ENCODE measurements at places on chromosomes 4 and X.
A peak's percentile ranks its signal among the peaks of the same experiment; 100 is the strongest.

- DNase-seq = no peak
These were observed 95.1 kb upstream of the STIM2 start for GRCh38 chr4:26765515-26765914.

GRCh38 chr4:78059524-78059889 lies 2.4 kb downstream of the FRAS1 start:
- no peak for DNase-seq

GRCh38 chrX:132001127-132001526 lies 22.0 kb upstream of the STK26 start:
- peak; percentile 40 for DNase-seq

DNA sequence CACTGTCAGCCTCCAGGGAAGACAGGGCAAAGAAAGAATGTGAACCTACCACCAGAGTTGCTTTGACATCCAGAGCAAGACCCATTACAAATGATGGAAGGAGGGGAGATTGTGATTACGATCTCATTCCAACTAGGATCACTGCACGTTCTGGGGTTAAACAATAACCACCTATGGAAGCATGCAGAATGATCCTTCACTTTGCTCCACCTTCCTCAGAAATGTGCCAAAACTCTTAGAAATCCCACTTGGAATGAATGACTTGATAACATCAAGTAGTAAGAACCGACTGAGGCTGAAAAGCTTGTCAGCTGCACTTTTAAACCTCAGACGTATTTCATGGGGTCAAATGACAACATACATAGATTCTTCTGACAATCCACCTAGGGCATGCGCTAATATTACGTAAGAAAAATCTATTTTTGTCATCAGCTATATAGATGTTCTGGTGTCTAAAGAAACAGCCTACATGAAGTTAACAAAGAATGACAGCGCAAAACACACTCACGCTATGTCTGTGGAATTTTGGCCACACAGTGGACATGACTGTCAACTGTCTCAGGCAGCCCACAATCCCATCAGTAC lies 3.5 kb upstream of the STS start:
- no peak for DNase-seq

DNA sequence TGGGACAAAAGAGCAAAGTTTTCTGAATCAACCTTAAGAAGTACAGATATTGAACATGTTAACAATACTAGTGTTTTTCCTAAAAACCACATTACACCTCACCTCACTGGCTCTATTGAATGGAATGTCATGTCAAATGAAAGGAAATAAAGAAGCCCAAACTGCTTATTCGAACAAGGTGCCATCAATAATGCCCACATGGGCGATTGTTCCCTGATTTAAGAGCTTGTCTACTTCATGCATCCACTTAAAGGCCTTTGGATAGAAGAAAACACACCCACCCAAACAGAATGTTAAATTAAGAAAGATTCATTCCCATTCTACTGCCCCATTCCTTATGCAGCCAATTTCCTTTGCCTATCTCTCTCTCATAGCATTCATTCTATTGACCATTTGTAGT lies 118.5 kb upstream of the PAQR3 start:
- no peak for DNase-seq

- no peak for DNase-seq
These were observed 64.7 kb downstream of the PAPSS1 start for GRCh38 chr4:107655289-107655688.

GRCh38 chr4:132071815-132072214 lies 1077.3 kb upstream of the PCDH10 start:
- no peak for DNase-seq

- DNase-seq = no peak
These were observed 158.0 kb upstream of the FAT1 start for GRCh38 chr4:186881521-186882220.

GRCh38 chr4:187577941-187578480 lies 417.6 kb upstream of the ZFP42 start:
- DNase-seq = no peak

DNA sequence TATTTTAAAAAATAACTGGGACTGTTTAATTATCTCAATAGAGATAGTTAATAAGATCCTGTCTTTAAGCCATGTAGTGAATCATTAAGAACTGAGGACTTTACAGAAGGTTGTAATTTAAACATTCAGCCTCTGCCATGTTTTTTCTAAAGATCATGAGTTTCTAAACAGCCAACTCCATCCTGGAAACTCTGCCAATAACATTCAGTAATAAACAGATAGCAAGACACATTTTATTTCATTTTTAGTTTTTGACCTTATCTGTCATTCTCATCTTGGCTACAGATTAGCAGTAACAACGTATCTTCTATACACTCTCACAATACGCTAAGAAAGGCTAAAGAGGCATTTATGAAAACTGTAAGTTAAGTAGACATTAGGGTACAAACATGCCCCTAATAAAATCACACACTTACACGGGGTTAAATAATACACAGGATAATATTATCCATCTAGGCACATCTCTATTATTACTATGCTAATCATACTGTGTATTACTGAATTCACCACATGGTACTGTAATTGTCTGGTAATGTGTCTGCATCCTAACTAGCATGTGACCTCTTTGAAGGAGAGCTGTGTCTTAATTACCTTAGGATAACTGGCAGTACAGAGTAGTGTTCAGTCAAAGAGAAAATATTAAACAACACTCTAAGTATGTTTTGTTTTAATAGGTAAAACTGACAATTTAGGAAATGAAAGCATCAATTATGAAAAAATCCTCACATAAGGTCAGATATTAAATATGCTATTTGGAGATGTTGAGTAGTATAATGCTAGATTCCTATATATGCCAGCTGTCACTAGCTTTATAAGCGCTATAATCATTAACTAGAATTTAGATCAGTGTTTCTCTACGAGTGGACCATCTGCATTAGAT lies 122.4 kb upstream of the NAP1L5 start:
- no peak for DNase-seq

GRCh38 chr4:79893456-79893855 lies 179.6 kb downstream of the ANTXR2 start:
- no peak for DNase-seq

GRCh38 chrX:18721683-18722499 lies 14.4 kb downstream of the PPEF1 start:
- no peak for DNase-seq

- no peak for DNase-seq
These were observed 56.0 kb upstream of the FBXW7 start for GRCh38 chr4:152591876-152592275.

DNA sequence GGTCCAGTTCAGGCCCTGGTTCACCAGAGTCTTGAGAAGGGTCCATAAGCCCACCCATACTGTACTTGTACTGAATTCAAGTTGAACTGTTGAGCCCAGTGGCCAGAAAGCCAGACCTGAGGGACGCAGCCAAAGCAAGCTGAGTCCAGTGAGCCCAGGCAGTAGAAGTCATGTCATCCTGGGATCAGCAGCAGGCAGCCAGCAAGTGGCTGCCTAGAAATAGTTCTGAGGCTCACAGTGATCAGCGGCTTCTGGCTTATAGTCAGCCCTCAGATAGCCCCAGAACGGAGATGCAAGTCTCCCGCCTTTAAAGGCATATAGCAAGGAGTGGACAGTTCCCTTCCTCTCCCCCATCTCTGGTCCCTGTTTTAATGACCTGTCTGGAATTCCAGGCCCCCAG lies 347.1 kb downstream of the FBXW7 start:
- DNase-seq = no peak

- peak; percentile 93 for DNase-seq
These were observed 588.2 kb upstream of the ADGRL3 start for GRCh38 chr4:60611762-60612496.

GRCh38 chr4:123939621-123940020 lies 543.0 kb downstream of the SPRY1 start:
- DNase-seq = no peak

GRCh38 chrX:121570072-121570841 lies 522.8 kb downstream of the GLUD2 start:
- no peak for DNase-seq

DNA sequence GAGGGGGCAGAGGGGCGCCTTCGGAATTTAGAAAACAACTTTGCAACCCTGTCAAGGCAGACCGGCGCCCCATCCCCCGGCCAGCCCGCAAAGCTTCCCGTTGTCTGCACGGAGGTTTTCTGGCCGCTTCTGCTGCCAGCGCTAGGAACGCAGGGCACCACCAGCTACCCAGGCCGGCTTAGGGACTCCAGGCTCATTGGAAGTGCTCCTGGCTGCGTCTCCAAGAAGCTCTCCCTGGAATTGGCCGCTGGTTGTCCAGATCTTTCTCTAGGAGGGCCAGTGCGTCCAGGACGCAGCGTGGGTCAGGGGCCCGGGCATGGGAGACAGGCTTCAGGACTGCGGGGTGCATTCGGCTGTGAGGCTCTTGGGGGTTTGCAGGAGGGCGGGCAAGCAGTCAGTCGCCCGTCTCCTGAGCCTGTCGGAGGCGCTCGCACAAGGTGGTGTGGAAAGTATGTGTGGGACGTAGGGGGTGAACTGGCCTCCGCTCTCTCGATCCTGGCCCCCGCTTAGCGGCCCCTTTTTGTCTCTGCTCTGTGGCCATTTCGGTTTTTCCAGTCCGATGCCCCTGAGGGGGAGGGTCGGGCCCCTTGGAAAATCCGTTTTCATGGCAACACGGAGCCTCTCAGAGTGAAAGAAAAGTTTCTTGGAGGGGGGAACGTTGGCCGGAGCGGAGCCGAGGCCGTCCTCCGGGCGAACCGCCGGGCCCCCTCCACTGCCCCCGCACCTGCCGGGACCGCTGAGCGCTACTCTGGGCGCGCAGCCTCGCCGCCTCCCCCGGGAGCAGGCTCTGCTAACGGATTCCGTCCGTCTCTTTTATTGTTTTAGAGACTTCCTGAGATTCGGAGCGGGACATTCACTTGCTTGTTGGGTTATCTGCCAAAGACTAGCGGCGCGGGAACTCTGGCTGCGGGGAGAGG lies 810 bp upstream of the SOX3 start:
- no peak for DNase-seq

DNA sequence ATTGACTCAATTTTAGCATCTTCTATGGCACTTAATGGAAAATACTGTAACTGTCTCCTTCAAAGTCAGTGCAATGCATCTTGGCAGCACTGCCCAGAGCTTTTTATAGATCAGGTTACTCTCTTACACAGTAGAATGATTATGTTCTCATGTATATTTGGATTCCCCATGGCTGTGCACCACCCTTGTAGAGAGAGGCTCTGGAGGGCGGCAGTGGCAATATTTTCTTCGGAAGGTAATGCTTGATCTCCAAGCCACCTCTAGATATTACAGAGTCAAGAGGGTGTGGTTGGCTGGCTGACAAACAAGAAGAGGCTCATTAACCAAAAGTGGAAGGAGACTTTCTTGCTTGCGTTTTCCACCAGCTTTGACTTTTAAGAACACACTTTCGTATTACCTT lies 72.8 kb upstream of the ARSJ start:
- DNase-seq = no peak

DNA sequence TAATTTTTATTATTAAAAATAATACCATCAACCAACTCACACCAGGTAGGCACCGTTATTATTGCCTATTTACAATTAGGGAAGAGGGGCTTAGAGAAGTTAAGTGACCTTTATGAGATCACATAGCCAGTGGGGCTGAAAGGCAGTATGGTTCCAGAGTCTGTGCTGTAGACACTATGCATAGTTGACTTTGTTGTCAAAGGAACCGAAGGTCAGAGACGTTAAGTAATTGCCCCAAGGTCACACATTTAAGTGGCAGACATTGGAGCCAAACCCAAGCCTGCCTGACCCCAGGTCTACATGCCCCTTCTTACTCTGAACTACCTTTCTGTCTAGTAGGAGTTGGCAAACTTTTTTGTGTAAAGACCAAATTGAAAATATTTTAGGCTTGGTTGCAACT lies 36.4 kb downstream of the RHOH start:
- no peak for DNase-seq

- DNase-seq = no peak
These were observed 152.1 kb downstream of the ADGRA3 start for GRCh38 chr4:22363787-22364186.

- DNase-seq = no peak
These were observed 556 bp upstream of the SLC25A43 start for GRCh38 chrX:119398587-119398973.

DNA sequence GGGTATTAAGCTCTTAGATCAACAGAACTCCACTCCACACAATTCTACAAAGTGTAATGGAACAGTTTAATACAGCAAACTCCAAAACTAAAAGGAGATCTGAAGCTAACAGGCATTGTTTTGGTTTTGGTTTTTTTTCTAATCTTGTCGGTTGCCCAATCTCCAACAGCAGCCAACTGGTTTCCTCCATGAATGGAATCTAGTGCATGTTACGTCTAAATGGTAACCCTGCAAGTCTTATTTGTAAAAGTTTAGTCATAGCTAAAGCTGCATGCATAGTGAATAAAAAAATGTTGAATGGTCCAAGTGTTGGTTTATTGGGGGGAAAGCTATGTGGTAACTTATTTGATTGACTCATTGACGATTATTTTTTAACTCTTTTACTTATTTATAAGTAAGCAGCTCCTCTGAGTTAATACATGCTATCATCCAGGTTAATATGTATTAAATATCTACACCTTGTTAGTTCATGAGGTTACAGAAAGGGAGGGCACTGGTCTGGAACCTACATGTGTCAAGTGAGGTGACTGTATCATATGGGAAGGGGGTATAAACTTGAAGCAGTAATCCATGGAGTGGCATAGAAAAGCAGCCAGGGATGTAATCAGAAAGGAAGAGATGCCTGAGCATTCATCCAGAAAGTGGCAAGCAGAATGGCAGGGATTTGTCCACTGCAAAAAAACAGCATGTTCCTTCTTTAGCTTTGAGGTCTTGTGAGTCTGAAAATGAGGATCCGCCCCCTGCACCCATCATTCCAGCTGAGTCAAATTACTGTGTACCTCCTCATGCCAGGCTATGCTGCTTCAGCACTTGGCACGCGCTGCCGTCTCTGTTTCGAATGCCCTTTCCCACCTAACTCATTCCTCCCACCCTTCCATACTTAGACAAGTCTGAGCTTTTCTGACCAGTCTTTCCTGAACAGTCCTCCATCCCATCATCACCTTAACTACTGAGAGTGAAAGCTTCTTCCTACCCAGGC lies 81.7 kb downstream of the PDGFC start:
- no peak for DNase-seq

- DNase-seq = peak; percentile 35
These were observed at the start of gene NUDT10 for GRCh38 chrX:51332188-51332942. Gene NUDT10, plus strand, starts transcription at chrX:51332822. Its CDS starts 144 bp downstream, at chrX:51332966.

GRCh38 chr4:85738721-85739120 lies 263.8 kb downstream of the ARHGAP24 start:
- DNase-seq = no peak

DNA sequence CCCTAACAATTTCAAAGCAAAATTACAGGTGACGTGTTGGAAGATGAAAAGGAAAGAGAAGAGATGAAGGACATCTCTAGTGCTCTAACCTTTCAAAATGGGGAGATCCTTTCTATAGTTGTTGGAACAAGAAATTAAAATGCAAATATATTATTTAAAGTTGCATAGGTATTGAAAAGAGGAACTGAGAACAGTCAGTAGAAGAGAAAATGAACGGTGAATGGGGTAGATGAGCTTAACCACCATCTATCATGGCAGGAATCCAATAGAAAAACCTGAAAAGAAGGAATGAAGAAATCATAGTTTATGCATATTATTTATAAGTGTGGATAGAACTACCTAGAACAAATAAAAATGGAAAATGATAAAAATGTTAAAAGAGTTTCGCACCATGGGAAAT lies 42.0 kb downstream of the ANXA5 start:
- no peak for DNase-seq
